Activated CD4-positive, alpha-beta T cell treated with anti-CD3 and anti-CD28 coated beads, Interleukin-2, amount 50 U/mL, for 16 hours (primary cell): ENCODE measurements at places on chromosomes 1 and 21.

DNA sequence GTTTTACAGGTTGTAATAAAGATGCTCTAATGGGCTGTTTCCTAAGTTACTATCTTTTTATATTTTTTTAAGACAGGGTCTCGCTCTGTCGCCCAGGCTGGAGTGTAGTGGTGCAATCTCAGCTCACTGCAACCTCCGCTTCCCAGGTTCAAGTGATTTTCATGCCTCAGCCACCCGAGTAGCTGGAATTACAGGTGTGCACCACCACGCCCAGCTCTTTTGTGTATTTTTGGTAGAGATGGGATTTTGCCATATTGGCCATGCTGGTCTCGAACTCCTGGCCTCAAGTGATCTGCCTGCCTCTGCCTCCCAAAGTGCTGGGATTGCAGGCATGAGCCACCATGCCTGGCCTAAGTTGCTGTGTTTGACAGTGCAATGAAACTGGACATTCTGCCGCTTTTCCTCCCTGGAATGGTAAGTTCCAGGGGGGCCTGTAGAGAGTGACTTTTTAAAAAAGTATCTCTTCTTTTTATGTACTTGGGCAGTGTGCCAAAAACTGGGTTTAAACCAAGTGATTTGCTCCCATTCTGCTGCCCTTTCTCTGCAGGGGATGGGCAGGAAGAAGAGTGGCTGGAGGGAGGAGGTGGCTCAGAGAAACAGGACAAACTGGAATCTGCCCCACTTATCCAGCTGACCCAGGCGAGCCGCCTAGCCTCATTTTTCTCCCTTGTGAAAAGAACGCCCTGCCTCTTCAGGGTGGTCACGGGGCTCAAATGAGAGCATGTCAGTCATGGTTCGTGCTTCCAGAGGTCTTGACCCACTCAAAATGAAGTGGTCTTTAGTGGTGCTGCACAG is 2.3 kb downstream of the SLC37A1 start:
- DNase-seq = no peak

- DNase-seq = no peak
These were observed 8.6 kb upstream of the EPHA2 start for GRCh38 chr1:16164213-16165072.

- DNase-seq = no peak
These were observed 7.2 kb upstream of the PSRC1 start for GRCh38 chr1:109290137-109290536.

GRCh38 chr1:154758346-154758745 is 111.7 kb downstream of the KCNN3 start:
- no peak for DNase-seq

DNA sequence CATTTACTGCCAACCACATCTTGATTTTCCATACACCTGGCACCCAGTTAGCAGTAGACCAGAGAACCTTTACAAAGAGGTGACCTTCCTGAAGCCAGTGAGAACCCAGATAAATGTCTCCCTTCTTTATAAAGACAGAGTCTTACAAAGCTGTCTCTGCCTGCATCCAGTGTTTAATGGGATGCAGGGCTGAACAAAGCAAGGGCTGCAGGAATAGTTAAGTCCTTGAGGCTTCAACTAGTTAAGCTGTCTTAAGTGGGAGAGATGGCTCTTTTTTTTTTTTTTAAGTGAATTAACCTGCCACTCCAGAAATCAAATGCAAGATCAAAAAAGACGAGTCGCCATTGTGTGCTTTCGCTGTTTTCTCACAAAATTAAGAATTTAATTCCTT is 1.5 kb downstream of the AHCYL1 start:
- DNase-seq = no peak

DNA sequence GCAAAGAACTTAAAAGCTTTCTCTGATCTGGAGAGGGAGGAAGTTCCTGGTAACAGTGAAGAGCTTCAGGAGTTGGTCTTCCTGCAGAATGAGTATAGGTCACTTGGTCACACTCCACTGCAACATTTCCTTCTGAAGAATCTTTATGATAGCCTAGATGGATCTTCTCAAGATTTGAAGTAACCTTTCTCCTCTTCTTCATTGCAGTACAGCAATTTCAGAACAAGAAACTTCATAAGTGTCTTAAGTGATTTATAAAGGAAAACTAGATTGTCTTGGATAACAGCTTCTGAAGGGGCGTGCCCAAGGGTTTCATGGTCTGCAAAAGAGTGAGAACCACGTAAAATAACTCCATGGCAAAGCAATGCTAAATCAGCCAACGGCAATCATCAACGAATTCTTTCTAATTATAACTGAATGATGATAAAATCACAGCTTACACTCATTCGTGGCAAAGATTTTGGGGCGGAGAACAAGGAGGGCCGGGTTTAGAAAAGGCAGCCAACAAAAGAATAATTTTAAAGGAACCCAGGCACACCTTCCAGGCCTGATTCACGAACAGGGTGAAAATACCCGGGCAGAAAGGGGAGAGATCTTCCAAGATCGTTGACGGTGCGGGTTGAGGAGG is 53.9 kb upstream of the ASPM start:
- DNase-seq = peak; percentile 43
